ENCODE measurements at places on chromosomes 5 and 9.

DNA sequence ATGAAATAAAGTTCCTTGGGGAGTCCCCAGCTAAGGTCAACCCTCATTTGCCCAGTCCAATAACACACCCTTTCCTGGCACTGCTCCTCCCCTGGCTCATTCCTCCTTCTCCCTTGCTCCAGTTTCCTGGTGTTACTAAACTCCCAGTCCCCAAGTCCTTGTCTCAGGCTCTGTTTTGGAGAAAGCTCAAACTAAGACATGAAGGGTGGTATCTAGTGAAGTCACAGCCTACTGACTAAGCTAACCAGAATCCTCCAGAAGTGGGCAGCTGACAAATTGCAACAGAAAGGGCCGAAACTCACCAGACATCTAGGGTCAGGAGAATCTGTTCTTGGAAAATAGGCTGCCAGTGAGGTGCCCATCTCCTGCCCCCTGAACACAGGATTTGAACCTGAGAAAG lies 118.7 kb upstream of the NEK6 start:
- DNase-seq: no peak

DNA sequence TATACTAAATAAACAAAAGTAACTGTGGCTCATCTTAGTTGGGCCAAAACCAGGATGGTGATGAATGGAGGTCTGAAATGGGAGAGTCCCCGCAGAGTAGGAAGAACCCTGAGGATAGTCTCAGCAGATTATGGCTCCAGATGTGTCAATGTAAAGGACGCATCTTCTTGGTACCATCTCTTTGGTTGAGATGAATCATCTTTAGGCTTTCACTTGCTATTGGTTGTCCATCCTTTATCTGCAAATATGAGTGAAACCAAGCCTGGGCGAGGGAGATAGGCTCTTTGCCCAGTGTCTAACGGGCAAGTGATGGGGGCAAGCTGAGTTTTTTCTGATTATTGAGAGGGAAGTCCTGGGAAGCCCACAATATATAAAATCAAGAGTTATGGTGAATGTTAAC lies 19.4 kb upstream of the LCP2 start:
- no peak for DNase-seq

DNA sequence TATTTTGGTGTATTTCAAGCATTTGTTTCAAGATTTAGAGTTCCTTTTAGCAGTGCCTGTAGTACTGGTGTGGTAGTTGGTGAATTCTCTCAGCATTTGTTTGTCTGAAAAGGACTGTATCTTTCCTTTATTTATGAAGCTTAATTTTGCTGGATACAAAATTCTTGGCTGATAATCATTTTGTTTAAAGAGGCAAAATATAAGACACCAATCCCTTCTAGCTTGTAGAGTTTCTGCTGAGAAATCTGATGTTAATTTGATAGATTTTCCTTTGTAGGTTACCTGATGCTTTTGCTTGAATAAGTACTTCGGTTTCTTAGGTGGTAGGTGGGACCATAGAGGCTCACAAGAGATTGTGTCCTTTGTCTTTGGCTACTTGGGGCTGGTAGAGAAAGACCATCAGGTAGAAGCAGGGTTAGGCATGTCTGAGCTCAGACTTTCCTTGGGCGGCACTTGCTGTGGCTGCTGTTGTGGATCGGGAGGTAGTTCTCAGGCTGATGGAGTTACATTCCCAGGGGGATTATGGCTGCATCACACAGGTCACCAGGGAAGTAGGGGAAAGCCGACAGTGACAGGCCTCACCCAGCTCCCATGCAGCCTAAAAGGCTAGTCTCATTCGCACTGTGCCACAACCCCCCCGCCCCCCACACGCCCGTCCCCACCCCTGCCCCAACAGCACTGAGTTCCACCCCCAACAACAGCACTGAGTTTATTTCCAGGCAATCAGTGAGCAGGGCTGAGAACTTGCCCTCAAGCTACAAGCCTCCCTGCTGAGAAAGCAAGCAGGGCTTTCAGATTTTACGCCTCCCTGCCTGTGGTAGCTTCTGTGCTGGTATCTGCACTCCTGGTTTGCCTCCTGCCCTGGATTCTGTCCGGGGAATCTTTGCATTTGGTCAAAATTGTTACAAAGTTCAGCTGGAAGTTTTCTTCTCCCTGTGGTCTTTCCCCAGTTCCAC lies 127.1 kb upstream of the GLRA1 start:
- DNase-seq: no peak

DNA sequence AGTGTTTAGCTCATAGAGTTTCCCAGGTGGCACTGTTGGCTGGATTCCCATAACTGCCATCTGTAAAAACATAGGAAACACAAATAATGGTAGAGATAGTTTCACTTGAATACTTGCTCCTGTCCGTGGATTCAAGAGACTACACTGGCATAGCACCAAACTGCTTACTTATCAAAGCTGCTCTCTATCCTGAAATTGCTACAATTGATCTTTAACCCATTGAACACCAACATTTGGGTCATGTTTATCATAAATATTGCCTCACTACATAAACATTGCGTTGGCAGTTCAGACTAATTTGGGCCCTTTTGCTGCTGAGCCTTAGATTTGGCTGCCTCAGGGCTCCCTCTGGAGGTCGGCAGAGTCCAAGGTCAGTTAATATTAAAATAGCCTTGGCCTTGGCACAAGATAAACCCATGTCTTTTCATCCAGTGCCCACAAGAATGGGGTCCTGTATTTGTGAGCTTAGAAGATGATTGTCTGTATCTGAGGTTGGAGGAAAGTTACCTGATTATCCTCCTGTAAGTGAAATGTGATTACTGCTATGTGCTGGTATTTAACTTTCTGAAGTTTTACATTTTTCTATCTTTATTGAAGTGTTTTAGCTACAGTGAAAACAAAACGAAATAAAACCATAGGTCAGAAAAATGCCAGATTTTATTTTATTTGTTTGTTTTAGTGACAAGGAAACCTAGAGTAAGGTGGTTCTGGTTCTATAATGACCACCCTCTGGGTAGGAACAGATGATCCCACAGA lies 4.0 kb upstream of the RANBP3L start:
- no peak for DNase-seq

- no peak for DNase-seq
Measured at GRCh38 chr5:10329446-10329819, 21.7 kb upstream of the CMBL start.

DNA sequence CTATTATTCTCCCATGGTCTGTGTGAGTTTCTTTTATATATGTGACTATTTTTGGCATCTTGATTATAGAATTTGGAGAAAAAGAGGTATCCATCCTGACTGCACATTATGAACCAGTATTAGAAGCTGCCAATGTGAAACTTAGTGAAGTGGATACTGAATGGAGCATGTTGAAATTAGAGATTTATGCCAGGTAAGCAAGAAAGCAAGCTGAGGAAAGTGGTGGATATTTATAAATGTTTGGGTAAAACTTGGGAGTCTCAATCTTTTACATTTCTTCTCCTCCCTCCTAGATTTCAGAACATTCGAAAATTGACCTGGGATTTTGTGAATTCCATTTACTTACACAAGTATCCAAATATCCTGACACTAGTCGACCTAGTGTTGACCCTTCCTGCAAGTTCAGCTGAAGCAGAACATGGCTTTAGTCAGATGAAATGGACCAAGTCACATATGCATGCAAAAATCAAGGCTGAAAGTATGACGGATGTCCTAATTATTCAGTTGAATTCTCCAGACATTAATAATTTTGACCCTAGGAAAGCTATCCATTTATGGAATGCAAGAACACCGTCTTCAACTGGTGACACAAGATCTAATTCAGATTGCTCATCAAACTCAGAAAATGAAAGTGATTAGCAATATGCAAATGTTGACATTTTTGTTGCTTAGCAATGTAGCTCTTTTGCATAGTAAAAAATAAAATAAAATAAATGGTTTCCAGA lies 66.8 kb upstream of the IL7R start:
- DNase-seq: no peak

DNA sequence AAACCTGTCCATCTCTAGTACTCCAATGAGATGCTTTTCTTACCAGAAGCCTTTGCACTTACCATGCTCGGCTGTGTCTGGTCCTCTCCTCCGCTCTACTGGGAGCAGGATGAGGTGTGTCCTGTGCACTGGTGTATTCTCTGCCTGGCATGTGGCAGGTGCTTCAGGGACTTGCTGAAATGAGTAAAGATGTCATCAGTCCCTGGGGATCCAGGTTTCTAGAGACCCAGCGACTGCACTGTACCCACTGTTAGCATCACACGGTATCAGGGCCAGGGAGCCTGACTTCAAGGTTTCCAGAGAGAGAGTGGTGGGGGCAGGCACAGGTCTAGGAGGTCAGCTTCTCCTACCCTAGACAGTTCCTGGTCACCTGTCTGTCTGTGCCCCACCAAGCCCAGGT lies 10.5 kb downstream of the PTTG1 start:
- no peak for DNase-seq

DNA sequence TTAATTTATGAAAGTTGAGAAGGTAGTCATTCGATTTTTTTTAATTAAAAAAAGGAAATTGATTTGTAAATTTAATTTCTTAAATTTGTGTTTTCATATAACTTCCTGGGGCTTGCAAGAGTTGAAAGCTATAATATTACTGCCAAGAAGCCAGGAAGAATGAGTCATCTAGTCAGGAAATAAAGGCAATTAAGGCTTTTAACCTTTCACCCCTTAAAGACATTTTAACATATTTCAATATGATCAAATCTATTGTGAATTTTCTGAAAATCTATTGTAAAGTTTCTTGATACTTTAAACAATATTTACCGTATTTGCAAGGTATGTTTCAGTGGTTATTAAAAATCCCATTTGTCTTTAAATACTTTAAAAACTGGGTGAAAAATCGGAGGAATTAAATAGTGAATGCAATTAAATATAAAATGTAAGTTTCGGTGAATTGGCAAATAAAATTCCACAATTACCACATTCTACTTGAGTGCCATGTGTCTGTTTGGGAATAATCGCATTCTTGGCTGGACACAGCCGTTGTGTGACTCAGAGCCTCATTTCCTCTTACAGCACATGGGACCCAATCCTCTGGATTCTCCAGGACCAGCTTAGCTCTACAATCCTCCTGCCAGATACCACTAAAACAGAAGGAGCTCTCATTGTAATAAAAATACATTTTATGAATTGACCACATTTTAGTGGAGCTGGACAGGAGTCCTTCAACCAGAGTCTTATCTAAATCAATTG lies 310.7 kb downstream of the HCN1 start:
- no peak for DNase-seq

GRCh38 chr9:70159630-70160029 lies 99.1 kb upstream of the SMC5 start:
- DNase-seq: no peak

- DNase-seq: no peak
Measured at GRCh38 chr9:95726756-95727155, 148.7 kb upstream of the ERCC6L2 start.

GRCh38 chr9:21611891-21612290 lies 129.8 kb upstream of the IFNE start:
- no peak for DNase-seq
